ENCODE measurements at places on chromosomes 4 and X.

DNA sequence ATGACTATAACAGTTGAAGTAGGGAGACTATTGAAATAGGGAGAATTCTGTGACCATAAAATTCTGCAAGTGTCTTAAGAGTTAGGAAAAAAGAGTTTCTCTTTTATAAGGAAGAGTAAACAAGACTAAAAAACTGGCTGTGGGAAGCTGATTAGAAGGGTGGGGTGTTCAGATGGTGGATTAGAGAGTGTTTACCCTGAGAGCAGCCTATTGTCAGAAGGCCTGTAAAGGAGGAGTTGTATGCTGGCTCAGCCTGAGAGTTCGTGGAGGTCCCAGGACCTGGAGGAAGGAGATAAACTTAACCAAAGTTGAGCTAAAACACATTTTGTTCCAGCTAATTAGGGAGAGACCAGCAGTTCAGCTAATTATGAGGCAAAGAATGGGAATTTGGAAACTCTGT lies 629.7 kb downstream of the PCDH7 start:
- no peak for DNase-seq

DNA sequence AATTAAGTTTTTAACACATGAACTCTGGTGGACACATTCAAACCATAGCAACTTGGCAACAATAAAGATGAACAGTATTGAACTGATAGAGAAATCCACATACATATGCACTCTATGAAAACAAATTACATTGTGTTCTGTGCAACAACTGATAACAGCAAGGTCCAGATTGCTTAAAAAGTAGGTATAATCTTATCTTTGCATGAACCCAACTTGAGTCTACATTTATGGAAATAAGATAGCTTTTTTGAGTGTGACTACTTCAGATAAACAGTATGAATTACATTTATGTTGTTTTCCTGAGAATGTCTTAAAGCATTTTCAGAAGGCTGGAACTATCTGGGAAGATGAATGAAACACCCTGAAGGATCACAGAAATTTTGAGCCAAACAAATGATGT lies 212.6 kb upstream of the GK2 start:
- DNase-seq = no peak

GRCh38 chrX:17792826-17793225 lies 55.5 kb downstream of the SCML1 start:
- no peak for DNase-seq

DNA sequence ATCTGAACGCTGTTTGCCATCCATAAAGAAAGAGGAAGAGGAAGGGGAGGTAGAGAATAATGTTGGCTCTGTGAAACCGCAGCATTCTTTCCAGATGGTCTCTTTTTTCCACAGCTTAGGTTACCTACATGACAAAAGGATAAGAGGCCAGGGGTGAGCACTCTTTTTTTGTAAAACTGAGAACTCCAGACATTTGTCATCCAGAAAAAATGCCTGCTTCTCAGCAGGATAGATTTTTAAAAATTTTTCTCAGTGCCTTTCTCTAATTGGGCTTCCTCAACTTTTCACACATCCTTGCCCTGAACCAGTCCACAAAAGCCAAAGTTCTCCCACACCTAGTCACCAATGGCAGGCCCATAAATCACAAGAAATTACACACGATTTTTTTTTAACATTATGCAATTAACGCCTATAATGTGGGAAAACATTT lies 158.1 kb upstream of the TENM3 start:
- no peak for DNase-seq

DNA sequence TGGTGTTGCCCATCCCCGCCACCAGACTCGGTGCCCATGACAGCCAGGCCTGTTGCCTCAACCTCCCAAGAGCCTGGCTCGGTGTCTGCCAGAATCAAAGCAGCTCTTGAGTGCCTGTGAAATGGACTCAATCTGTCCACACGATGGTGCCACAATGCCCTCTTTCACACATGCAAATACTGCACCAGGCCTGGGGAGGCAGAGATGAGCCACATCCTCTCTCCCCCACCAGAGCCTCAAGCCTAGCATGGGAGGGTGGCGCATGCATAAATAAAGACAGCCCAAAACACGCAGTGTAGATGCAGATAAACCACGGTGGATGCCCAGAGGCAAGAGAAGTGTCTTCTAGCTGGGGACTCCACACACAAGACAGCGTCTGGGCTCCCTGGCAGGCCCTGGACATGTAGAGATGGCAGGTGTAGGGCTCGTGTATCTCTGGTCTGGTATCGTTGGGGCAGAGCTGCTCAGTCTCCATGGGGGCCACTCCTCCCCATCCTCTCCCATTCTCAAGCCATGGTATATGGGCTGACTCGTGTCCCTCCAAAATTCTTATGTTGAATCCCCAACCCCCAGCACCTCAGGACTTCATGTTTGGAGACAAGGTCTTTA lies 65.6 kb downstream of the JAKMIP1 start:
- DNase-seq = peak; percentile 87

DNA sequence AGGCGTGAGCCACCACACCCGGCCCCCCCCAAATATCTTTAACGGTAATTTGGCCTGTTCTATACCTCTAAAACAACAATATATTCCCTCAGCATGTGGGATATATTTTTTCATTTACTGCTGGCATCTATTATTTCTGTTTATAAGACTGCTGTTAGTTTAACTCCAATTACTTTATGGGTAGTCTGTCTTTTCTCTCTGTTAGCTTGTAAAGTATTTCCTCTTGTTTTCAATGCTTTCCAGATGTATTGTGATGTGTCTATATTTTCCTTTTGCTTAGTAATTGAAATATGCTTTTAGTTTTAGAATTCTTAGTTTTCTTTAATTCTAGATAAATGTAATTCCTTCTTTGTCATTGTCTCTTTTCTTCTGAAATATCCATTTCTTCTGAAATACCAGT lies 445.8 kb downstream of the ANKRD50 start:
- no peak for DNase-seq

DNA sequence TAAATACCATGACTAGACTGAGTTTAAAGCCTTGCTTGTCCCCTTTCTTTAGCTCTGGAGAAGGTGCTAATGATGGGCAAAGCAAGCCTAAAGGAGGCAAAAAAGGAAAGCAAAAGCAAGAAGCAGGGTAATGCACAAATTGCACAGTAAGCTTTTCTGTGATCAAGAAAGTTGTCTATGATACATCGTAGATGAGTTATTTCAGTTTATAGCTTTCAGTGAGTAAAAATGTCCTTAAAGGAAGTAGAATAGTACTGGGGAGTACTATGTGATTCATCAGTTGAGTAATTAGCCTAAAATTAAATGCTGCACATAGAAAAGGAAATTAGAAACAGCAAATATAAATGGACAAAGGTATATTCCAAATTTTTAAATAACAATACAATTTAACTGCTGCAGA lies 50.2 kb upstream of the PDE5A start:
- DNase-seq = no peak

- DNase-seq = peak; percentile 87
Measured at GRCh38 chrX:136779346-136779781, 1.4 kb downstream of the ARHGEF6 start.

DNA sequence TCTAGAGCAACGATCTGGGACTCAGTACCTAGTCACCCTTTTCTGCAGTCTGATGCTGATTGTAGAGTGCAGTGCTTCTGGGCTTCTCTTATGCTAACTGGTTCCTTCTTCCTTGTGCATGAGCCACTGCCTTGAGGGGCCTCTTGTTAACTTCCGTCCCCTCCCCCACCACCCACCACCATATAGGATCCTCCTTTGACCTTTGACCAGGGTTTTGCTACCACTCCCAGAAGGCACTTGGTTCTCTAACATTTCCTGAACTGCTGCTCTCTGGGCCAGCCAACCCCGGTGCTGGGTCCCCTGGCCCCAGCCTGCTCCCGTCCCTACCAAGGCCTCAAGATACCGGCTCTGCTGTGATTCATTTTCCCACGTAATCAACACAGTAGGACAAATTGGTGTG lies 104.6 kb upstream of the KLF3 start:
- no peak for DNase-seq

GRCh38 chr4:100933628-100934027 lies 413.7 kb downstream of the PPP3CA start:
- no peak for DNase-seq

- no peak for DNase-seq
Measured at GRCh38 chrX:10259716-10260115, 102.9 kb downstream of the CLCN4 start.

GRCh38 chr4:108861334-108861733 lies 98.5 kb upstream of the ETNPPL start:
- no peak for DNase-seq

GRCh38 chr4:6614701-6615230 lies 25.7 kb upstream of the MRFAP1 start:
- DNase-seq = no peak

DNA sequence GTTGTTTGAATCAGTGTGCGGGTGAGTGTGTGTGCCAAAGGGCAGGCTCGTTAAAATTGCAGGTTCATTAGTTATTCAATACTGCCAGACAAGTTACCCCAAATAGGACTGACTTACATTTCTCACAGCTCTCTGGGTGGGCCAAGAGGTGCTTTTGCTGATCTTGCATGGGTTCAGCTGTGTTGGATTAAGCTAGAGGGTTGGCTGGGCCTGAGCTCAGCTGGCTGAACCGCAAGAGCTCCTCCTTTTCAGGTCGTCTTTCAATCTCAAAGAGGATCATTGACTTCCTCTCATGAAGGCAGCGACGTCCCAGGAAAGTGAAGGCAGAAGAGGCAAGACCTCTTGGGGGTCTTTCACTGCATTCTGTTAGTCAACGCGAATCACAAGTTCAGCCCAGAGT lies 343.3 kb upstream of the FRG1 start:
- no peak for DNase-seq

- peak; percentile 19 for DNase-seq
Measured at GRCh38 chr4:145618210-145618931, 814 bp upstream of the MMAA start.

DNA sequence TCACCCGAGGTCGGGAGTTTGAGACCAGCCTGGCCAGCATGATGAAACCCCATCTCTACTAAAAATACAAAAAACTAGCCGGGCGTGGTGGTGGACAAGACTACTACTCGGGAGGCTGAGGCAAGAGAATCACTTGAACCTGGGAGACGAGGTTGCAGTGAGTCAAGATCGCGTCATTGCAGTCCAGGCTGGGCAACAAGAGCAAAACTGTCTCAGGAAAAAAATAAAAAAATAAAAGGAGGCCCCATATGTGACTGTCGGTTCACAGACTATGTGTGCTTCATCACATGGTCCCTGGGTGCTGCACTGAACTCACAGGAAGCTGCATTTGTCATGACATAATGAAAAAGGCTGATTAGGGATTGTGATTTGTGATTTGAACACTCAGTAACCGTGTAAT lies 6.4 kb downstream of the TRIML1 start:
- no peak for DNase-seq

GRCh38 chr4:1991596-1992434 lies 17.0 kb downstream of the NELFA start:
- DNase-seq = no peak

DNA sequence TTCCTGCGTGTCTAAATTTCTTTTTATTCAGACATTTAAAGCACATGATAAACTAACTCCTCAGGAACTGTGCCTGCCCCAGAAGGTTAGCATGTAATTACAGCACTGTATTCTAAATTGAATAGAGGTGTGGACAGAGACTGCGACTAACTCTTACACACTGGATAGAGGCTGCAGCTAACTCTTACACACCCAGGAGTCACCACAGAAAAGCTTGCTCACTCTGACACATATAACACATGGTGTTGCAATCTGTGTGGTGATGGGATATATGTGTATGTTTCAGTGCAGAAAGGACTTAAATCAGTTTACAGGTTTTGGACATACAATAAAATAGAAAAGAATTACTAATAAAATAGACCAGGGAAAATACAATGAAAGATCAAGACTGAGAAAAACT lies 41.5 kb downstream of the SMAD1 start:
- no peak for DNase-seq

DNA sequence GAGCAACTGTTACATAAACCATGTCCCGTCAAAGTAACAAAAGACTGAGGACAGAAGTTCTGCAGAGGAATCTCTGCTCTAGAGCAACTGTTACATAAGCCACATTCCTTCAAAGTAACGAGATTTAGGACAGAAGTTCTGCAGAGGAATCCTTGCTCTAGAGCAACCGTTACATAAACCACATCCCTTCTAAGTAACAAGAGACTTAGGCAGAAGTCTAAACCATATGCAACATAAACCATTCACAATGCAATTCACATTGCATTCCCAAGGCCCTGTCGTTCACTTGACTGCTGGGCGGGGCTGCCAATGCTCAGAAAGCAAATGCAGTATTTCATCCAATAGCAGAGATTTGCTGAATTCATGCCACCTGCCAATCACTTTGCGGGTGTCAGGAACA lies 124.4 kb upstream of the PUDP start:
- DNase-seq = peak; percentile 57

GRCh38 chr4:70277121-70277520 lies 34.7 kb downstream of the CSN3 start:
- DNase-seq = no peak

- no peak for DNase-seq
Measured at GRCh38 chrX:125709532-125709931, 389.9 kb downstream of the TEX13C start.

- no peak for DNase-seq
Measured at GRCh38 chr4:125140966-125141495, 173.7 kb upstream of the FAT4 start.

GRCh38 chrX:130186651-130187050 lies 14.9 kb downstream of the RAB33A start:
- DNase-seq = no peak

DNA sequence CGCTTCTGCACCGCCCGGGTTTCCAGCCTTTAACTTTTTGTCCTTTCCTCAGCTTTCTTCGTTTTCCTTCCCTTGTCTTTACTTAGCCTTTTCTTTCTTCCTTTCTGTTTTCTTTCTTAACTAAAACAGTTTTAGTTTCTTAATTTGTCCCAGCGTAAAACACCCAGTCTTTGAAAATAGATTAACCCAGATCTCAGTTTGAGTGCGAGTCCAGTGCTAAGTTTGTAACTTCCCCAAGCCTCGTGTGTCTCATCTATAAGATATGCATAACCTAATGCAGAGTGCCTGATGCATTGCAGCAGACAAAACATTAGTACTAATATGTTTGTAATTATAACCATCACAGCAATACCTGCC lies 460 bp upstream of the GEMIN8 start:
- DNase-seq = no peak

All from Jurkat, Clone E6-1 (cell line).